ENCODE measurements at places on chromosomes 13 and 19.

DNA sequence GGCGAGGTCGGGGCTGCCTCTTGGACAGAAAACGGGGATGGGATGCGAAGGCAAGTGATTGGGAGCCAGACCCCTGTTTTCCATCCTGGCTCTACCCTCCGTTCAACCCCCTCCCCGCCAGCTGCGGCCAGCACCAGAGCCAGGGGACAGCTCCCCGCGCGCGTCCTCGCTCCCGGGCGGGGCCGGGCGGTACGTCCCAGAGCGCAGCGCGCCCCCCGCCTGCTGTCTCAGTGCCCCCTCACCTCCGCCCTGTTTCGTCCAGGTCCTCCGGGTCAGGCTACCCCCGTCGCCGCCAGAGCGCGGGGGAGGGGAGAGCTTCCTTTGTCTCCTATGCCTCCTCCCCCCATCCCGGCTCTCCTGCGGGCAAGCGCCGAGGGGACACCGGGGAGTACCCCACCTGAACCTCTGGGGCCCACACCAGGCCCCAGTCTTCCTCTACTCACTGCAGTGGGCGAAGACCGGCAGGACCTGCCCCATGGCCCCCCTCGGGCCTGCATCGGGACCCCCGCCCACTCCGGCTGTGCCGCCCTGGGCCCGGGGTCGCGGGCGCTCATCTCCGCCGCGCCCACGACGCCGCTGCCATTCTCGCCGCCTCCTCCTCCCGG lies 396 bp downstream of the RTN2 start:
- DNase-seq, result no peak

DNA sequence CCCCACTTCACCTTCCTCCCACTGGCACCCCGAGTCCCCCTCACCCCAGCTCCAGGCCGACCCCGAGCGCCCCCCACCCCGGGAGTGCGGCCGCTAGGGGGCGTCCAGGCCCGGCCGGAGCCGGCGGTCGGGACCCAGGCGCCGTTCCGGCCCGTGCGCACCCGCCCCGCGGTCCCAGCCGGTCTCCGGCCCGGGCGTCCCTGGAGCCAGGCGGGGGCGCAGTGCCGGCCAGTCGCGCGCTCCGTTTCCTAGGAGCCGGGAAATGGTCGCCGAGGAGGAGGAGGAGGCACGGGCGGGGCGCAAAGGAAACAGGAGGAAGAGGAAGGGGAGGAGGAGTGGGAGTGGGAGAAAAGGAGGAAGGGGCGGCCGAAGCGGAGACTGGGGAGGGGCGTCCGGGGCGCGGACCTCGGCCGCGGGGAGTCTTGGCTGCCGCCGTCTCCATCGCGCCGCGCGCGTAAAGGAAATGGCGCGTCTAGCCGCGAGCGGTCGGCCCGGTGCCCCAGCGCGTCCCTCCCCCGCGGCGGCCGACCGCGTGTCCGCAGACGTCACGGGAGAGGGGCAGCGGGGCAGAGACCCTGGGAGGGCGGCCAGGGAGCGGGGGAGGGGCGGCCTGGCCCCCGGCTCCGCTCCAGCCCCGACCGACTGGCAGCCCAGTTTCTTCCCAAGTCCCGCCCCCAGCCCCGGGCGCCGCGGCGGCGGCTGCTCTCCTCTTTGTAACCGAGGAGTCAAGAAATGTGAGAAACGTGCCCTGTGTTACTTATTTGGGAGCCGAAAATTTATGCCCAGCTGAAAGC lies 1.1 kb upstream of the KCTD15 start:
- peak; percentile 91 for DNase-seq

- DNase-seq, result no peak
Measured at GRCh38 chr19:8085598-8086408, 33.2 kb downstream of the CCL25 start.

DNA sequence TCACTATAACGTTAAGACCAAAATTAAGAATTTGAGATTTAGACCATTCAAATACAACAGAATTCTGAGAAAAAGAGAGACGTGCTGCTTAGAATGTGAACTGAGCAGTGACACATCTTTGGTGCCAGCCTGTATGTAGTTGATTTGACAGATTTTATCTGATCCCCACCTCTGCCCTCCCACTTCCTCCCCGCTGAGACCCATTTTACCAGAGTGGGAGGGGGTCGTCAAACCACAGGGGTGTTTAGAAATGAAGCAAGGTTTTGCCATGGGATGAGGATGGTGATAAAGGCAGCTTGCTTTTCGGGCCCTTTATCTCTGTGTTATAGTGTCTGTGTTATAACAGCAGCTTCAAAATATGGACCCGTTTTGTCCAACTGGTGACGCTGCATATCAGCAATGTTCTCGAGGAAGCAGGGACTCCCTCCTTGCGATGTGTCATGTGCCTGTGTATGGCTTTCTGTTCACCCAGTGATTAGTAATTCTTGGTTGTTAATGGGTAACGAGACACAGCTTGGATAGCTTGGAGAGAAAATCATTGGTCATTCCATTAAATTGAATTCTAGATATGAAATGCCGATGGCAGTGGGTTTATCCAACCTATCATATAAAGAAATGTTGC lies 125.0 kb downstream of the HS6ST3 start:
- DNase-seq, result no peak

GRCh38 chr19:4622695-4623421 lies 16.5 kb upstream of the TNFAIP8L1 start:
- DNase-seq, result no peak

DNA sequence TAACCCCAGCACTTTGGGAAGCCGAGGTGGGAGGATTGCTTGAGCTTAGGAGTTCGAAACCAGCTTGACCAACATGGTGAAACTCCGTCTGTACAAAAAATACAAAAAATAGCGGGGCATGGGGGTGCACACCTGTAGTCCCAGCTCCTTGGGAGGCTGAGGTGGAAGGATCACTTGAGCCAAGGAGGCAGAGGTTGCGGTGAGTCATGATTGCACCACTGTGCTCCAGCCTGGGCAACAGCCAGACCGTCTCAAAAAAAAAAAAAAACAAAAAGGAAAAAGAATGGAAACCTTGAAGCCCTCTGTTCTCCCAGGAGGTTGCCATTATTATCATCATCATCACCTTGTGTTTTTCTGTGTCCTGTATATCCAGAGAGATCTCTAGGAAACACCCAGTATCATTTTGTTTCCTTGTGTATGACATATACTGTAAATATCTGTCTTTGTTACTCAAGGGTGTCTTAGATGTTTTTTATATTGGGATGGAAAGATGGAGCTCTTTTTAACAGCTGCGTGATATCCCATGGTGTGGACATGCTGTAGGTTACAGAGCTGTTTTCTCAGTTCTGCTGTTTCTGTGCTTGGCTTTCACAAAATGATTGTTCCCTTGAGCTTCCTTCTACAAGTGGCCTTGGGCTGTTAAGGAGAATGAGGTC lies 11.8 kb downstream of the CHAF1A start:
- no peak for DNase-seq

DNA sequence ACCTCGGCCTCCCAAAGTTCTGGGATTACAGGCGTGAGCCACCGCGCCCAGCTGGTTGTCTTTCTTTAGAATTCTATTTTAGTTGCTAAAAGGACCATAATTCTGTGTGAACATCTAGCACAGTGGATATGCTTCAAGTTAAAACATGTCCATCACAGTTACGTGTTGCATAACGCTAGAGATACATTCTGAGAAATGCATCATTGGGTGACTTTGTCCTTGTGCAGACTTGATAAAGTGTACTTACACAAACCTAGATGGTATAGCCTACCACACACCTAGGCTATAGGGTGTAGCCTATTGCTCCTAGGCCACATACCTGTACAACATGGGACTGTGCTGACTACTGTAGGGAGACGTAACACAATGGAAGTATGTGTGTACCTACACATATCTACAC lies 35.4 kb downstream of the DOCK9 start:
- DNase-seq, result no peak

- no peak for DNase-seq
Measured at GRCh38 chr19:35555301-35556005, 8.0 kb downstream of the ATP4A start.

DNA sequence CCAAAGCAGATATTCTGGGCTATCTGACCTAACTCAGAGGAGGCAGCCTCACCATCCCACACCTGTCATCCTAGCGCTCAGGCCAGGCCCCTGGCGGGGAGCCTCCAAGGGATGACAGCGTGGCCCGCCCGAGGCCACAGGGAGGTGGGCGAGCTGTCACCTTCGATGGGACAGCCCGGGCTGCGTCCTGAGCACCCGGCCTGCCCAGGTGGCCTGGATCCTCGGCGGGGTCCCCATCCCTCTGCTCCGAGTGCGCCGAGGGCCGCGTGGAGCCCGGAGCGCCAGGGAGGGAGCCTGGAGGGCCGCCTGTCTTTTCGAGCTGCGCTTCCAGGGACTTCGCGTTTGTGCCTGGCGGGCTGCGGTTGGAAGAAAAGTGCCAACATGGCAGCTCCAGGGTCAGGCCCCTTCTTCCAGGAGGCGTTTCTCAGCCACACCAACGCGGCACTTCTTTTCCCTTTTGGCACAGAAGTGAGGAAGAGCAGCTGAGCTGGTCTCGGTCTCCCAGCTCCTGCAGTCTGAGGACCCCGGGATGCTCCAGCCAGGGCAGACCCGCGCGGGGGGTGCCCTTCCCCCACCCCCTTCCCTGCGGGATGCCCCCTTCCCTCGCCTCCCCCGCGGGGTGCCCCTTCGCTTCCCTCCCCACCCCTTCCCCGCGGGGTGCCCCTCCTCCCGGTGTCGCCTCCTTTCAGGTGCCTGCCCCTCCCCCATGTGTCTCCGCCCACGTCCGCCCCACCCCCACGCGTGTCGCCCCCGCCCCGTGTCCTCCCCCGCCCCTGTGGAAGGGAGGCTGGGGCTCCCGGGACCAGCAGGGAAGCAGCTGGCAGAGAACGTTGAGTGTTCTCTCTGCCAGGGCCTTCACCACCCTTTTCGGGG lies 42.3 kb downstream of the GJA3 start:
- DNase-seq, result no peak

- no peak for DNase-seq
Measured at GRCh38 chr13:72120632-72121031, 253.6 kb upstream of the DACH1 start.

All from NCI-H1930 (cell line).